ENCODE measurements at places on chromosomes 5 and 9. TPM values are rescaled to one million over a fixed set of nuclear protein-coding genes. Genes with fewer than 3 reads are reported as not detected.

Gene NR4A3
- 4.1 TPM for total RNA-seq

Gene TMEFF1
- total RNA-seq, result not detected

Gene CYSRT1
- total RNA-seq, result not detected

Gene FTMT
- not detected for total RNA-seq

Gene PCDHGB4
- total RNA-seq, result 5.4 TPM

Gene SLC4A9
- total RNA-seq, result not detected

Gene PDZD2
- total RNA-seq, result 80.1 TPM

Gene PRRX2
- 0.20 TPM for total RNA-seq

Gene ARHGEF28
- total RNA-seq, result 3.5 TPM

Gene WDR31
- 12.9 TPM for total RNA-seq

Gene SPATA31D4
- not detected for total RNA-seq

Gene CDH6
- total RNA-seq, result 2.6 TPM

Gene GFI1B
- total RNA-seq, result 0.25 TPM

Gene KIF27
- 4.5 TPM for total RNA-seq

Gene IFNA2
- total RNA-seq, result not detected

Gene MARVELD2
- total RNA-seq, result 1.8 TPM

Gene ACTBL2
- not detected for total RNA-seq

Gene KIAA0825
- 2.2 TPM for total RNA-seq

Gene TMEM171
- not detected for total RNA-seq

Gene CTXN3
- not detected for total RNA-seq

Gene GEMIN5
- total RNA-seq, result 14.9 TPM

Gene GARIN3
- not detected for total RNA-seq

Gene GPR151
- total RNA-seq, result not detected

Gene GNE
- 12.3 TPM for total RNA-seq

Gene SHROOM1
- 5.7 TPM for total RNA-seq

Gene CFAP77
- total RNA-seq, result 2.4 TPM

Gene CNTFR
- total RNA-seq, result 3.3 TPM

Gene SHOC1
- total RNA-seq, result not detected

Gene FOXD4L3
- not detected for total RNA-seq

Gene SAXO1
- not detected for total RNA-seq

Gene TSSK1B
- not detected for total RNA-seq

Gene PPIP5K2
- total RNA-seq, result 76.5 TPM

Gene PITX1
- not detected for total RNA-seq

Gene LRRTM2
- 0.12 TPM for total RNA-seq

Gene C9orf153
- 0.42 TPM for total RNA-seq

Gene GRIA1
- total RNA-seq, result 0.15 TPM

Gene STKLD1
- total RNA-seq, result 0.17 TPM

Gene EXOSC3
- total RNA-seq, result 17.9 TPM

Gene NUTM2F
- total RNA-seq, result not detected

Gene SPOUT1
- 13.5 TPM for total RNA-seq

Gene GRM6
- not detected for total RNA-seq

Gene GPR150
- total RNA-seq, result not detected

Gene OCLN
- total RNA-seq, result 1.6 TPM

Gene EIF4EBP3
- total RNA-seq, result 18.2 TPM

Gene NOXA1
- 1.9 TPM for total RNA-seq

Gene PCYOX1L
- total RNA-seq, result 2.6 TPM
